SK-N-SH treated with all-trans-retinoic acid at 6 μM for 48 hours (cell line): ENCODE measurements at places on chromosomes 3 and 15.

GRCh38 chr3:147615035-147615434 lies 205.9 kb downstream of the ZIC1 start:
- no peak for ATAC-seq

- no peak for ATAC-seq
These were observed 236.9 kb upstream of the IL12A start for GRCh38 chr3:159751752-159752151.

- no peak for ATAC-seq
These were observed 238.7 kb upstream of the GRM7 start for GRCh38 chr3:6622260-6622659.

GRCh38 chr15:64571857-64572291 lies 111.5 kb downstream of the ZNF609 start:
- ATAC-seq: no peak

DNA sequence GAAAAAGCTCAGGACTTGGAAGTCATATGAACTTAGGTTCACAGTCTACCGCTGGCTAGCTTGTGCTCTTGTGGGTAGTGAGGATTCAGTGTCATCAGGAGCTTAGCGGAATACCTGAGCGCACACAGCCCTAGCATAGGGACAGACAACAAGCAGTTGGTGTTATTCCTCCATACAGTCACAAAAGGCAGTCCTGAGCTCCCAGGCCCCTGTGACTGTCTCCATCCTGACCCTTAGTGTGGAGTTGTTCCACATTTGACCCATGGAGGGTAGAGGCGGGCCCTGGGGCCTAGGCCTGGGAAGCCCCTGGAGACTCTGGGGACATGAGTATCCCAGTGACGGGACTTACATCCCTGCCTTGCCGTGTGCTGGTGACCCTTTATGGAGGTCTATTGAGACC lies 131.5 kb upstream of the PLXNA1 start:
- no peak for ATAC-seq

DNA sequence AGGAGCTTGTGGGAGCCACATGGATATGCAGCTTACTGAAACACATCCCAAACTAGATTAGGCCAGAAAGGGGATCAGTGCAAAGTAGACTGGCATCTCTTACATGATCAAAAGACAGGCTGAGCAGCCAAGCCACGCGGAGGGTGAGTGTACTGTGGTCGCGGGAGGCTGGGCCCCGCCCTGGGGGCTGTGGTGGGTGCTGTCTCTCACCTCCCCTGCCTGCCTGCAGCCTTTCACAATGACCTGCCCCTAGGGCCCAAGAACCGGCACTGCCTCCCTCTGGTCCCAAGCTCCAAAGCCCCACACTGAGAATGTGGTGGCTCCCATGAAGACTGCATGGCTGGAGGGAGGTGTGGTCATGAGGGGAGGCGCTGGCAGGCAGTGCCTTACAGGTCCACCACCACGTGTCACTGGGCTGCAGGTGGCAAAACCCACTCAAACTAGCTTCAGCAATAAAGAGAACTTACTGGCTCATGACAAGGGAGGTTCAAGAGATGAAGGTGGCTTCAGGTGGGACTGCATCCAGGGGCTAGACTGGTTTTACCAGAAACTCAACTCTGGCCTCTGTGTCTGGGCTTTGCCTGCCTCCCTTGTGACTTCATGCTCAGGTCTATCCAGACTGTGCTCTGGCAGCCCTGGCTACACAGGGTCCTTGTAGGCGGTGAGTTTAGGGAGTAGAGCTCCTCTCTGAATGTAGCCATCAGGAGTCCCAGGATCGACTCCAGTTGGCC lies 27.4 kb upstream of the PLXND1 start:
- no peak for ATAC-seq
